Activated T-helper 1 cell treated with anti-CD3 and anti-CD28 coated beads, Interleukin-2, amount 50 U/mL, for 16 hours (primary cell): ENCODE measurements at places on chromosomes 5 and 9.

DNA sequence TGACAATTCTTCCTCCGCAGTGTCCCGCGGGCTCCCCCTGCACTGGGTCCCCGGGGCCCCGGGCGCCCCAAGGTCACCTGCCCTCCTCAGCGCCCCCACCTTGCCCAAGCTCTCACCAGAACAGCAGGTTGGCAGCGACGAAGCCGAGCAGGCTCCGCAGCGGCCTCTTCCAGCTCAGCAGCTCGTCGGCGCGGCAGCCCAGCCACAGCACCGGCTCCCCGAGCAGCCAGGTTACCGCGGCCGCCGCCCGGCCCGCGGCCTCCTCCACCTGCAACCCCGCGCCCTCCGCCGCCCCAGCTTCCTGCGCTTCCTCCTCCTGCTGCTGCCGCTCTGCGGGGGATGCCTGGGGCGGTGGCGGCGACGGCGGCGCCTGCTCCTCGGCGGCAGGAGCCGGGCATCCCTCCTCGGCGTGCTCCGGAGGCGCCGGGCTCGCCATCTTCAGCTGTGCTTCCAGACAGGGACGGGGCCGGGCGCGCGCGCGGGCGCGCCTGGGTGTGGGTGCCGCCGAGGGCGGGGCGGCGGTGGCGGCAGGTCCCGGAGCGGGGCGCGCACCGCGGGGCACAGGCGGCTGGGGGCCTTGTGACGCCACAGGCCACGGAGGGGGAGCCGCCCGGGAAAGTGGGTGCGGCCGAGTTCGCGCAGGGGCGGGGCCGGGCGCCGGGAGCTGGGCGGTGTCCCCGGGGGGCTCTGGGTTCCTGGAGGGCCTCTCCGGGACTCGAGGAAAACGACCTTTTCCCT lies at the start of gene RETREG1:
Gene RETREG1, minus strand, starts transcription at position 462 of the 738 bp plus-strand sequence. Its CDS starts 26 bp downstream, at position 436.
- peak; percentile 76 for DNase-seq

GRCh38 chr5:137315534-137316345 lies 183.4 kb downstream of the SPOCK1 start:
- DNase-seq: no peak

- peak; percentile 47 for DNase-seq
Observed at GRCh38 chr5:131634666-131634995, 398 bp downstream of the RAPGEF6 start.

DNA sequence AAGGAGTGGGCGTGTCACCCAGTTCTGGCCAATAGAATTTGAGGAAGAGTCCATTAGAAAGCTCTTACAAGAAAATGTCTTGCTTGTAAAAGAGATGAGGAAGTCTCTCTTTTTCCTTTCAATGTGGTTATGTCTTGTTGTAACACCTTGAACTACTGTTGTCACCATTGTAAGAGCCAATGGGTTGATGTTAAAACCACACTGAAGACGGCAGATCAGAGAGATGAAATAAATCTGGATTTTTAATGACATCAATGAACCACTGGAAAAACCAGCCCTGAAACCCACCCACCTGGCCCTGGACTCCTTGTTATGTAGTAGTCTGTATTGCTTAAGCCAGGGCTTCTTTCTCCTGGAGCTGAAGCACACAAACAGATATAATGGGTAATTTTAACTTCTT lies 83.8 kb upstream of the ERCC6L2 start:
- no peak for DNase-seq
